CD4-positive, alpha-beta T cell treated with Interleukin-6 at 100 ng/mL for 8 hours (primary cell): ENCODE measurements at places on chromosomes 12 and 14.

GRCh38 chr12:52440821-52441319 is 6.7 kb upstream of the KRT75 start:
- DNase-seq: no peak

DNA sequence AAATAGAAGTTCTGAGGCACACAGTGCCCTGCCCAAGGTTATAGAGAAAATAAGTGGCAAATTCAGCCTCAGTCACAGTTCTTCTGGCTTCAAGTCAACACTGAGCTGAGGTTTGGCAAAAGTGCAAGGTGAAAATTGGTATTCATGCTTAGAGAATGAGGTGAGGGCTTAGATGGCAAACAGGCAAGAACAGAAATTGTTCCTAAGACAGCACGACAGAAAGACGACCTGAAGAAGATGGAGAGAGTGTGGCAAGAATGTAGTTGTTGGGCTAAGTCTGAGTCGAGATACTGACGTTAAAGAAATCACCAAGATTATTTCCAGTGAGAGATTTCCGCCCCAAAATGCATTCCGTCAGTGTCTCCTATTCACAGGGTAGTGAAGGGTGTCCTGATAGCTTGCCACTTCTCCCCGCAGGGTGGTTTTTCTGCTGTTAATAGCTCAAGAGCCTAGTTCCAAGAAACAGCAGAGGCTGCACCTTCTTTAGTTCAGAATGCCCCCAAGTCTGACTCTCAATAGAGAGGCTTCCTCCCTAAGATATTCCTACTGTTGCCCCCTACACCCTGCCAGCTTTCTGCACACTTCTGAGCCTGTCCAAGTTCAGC is 260.8 kb upstream of the AMIGO2 start:
- no peak for DNase-seq

GRCh38 chr12:87198181-87198580 is 831.0 kb downstream of the C12orf50 start:
- DNase-seq: no peak

DNA sequence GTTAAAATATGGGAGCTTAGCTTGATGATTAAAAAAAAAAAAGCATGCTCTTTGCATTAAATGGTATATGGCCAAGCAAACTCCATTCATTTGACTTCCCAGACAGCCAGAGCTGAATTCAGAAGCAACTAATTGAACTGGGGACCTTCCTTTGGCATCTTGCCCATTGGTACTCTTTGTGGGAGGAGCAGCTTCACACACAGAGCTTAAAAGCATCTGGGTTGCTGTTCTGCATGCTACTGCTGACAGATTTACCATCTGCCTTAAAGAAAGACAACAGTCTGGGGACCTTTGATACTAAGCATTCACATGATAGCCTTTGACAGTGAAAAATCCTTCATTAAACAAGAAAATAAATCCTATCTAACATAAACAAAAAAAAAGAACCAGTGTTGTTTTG is 977.9 kb downstream of the TMTC2 start:
- no peak for DNase-seq

- DNase-seq: no peak
Observed at GRCh38 chr12:50061946-50062686, 4.7 kb downstream of the ASIC1 start.

- no peak for DNase-seq
Observed at GRCh38 chr12:90936230-90937005, 18.6 kb downstream of the CCER1 start.

DNA sequence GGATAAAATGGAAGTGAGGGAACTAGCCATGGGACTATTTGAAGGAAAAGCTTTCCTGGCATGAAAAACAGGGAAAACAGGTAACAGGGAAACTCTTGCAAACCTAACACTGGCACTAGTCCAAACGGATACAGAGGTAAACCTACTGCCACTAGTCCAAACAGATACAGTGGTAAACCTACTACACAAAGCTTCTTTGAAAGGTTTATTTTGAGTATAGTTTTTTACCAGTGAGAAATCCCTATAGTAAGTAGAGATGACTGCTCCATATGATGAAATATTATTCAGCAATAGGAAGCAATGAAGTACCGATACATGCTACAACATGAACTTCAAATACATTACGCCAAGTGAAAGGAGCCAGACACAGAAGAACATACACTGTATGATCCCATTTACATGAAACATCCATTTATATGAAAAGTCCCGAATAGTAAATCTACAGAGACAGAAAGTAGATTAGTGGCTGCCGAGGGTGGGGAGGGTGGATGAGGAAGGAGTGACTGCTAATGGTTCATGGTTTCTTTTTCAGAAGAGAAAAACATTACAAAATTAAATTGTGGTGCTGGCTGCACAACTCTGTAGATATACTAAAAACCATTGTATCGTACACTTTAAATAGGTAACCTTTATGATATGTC is 25.5 kb downstream of the SPTLC2 start:
- no peak for DNase-seq

- no peak for DNase-seq
Observed at GRCh38 chr12:112419297-112420133, 768 bp downstream of the PTPN11 start.

DNA sequence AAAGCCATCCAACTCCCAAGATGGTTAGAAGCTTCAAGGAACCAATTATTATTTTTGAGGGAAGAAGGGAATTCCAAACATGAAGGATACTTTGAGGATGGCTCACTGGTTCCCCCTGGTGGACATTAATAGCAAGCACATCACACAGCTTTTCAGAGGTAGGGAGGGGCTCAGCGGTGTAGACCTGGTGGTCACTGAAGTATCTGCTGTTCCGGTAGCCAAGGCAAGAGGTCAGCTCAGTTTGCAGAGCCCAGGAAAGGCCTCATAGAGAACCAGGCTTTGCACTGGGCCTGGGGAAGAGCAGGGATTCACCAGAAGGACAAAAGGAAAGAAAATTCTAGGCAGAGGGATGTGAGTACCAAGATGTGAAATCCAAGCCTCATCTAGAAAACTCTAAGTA is 118.7 kb downstream of the KSR2 start:
- DNase-seq: no peak
